ENCODE measurements at places on chromosomes 1 and 21. TPM values are rescaled to one million over a fixed set of nuclear protein-coding genes. Genes with fewer than 3 reads are reported as not detected.

GRCh38 chr1:43975249-43975961 is 645 bp downstream of the ATP6V0B start:
- H3K36me3 ChIP-seq: peaks cover 14% of the 10 kb centered on the region
- peak overlapping the region; percentile 69 for H3K27ac ChIP-seq
- peak; percentile 80 for DNase-seq
- no peaks in the 10 kb centered on the region for H3K27me3 ChIP-seq

DNA sequence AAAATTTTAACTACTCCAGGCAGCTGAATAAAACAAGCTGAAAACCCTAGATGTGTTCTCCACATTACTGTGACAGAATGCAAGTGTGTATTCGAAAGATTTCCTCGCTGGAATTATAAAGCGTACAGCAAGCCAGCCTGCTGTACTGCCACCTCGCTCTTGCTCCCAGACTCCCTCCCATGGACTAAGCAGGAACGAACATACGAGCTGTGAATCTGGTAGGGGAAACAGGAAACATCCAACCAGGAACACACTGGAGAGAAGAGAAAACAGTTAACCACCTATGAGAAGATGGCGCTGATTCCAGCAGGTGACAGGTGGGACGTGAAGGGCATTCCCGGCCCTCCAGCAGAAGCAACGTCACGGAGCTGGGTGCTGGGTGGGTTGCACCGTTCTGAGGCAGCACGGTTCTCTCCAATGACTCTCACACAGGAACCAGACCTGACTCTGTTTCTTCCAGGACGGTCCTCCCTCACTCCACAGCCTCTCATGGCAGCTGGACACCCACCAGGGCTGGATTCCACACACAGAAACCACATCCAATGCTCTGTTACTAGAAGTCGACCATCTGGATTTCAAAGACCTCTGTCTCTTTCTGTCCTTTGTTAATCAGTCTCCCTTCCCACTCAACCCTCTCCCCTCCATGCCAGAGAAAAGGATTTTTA is 219.2 kb downstream of the RERE start:
- no peaks in the 10 kb centered on the region for H3K36me3 ChIP-seq
- peak; percentile 44 for DNase-seq
- peaks cover 31% of the 10 kb centered on the region for H3K4me1 ChIP-seq
- H3K27ac ChIP-seq: peak overlapping the region; percentile 56
- no peak overlapping the region for H3K4me3 ChIP-seq

DNA sequence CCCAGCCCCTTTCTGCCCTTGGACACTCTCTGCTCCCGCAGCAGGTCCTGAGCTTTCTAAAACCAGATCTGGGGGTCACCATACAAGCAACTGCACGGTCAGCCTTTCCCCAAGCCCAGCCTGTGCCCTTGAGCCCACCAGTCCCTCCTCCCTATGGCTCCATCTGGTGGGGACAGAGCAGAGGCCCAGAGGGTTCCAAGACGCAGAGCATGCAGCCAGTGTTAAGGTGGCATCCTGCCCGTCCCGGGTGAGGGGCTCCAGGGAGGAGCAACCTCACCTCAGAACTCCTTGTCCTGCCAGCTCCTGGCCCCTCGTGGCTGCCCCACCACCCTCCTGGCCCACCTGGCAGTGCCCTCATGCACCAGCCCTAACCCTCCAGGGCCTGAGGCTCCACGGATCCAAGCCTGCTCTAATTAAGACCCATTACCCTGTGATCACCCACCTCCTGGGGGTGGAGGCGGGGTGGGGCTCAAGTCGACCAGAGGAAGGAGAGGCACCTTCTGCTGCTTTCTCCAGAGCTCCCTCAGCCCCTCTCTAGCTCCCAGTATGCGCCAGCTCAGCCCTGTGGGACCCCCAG is 8.5 kb downstream of the CHD5 start:
- H3K36me3 ChIP-seq: no peaks in the 10 kb centered on the region
- H3K4me1 ChIP-seq: no peaks in the 10 kb centered on the region
- no peak for DNase-seq
- no peak overlapping the region for H3K27ac ChIP-seq
- no peak overlapping the region for H3K4me3 ChIP-seq
- H3K27me3 ChIP-seq: no peaks in the 10 kb centered on the region

DNA sequence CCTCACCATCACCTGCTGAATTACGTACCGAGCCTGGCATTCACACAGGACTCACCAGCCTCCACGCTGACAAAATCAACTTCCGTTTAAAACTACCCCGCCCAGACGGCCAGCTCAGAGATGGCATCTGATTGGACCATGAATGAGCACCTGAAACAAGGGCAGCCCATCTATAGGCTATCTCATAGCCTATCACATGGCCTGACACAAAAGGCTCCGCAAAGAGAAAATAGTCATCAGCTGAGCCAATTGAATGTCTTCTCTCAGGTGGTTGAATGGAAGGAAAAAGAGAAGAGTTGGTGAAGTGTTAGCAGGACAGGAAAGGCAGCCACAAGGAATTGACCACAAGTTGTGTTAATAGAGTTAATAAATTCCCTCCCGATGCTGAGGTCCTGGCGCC is 50.6 kb upstream of the ZC3H12A start:
- H3K4me1 ChIP-seq: no peaks in the 10 kb centered on the region
- H3K36me3 ChIP-seq: no peaks in the 10 kb centered on the region
- DNase-seq: no peak
- H3K27ac ChIP-seq: no peak overlapping the region
- H3K27me3 ChIP-seq: no peaks in the 10 kb centered on the region

DNA sequence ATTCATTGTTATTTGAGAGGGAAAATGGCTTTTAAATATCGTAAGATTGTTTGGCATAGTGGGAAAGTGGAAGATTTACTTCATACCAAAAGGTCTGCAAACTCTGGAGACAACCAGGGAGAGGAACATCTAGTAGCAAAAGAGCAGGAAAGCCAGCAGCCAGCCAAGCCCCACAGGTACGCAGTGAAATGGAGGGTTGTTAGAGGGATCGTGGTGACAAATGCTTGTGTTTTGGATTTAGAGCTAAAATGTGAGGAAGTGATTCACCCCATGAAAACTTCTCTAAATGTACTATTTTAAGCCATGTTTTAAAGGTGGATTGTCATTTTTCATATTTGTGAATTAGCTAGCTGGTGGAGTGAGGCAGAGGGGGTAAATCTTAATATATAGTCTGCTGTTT is 69.3 kb downstream of the RPS6KC1 start:
- no peaks in the 10 kb centered on the region for H3K4me1 ChIP-seq
- no peaks in the 10 kb centered on the region for H3K36me3 ChIP-seq
- H3K27me3 ChIP-seq: no peaks in the 10 kb centered on the region
- H3K27ac ChIP-seq: no peak overlapping the region
- no peak for DNase-seq

- no peak for DNase-seq
- no peak overlapping the region for H3K4me3 ChIP-seq
- no peaks in the 10 kb centered on the region for H3K4me1 ChIP-seq
- no peaks in the 10 kb centered on the region for H3K27me3 ChIP-seq
Observed at GRCh38 chr1:245480393-245481120, 325.8 kb downstream of the KIF26B start.

DNA sequence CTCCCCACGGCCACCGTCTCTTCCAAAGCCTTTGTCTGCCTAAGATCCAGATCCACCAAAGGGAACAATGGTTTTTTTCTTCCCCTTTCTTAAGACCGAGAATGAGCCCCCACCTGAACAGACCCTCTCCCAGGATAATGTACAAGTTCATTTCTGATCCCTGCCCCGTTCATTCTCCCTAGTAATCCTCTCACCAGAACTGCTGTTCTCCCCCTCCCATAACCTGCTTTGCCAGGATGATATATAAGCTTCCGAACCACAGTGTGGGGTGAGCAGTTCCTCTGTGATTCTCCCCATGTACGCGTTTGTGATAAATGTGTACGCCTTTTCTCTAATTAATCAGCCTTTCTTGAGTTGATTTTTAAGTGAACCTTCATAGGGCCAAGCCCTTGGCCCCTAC is 4.9 kb downstream of the RD3 start:
- no peak overlapping the region for H3K27ac ChIP-seq
- no peaks in the 10 kb centered on the region for H3K27me3 ChIP-seq
- H3K36me3 ChIP-seq: no peaks in the 10 kb centered on the region
- H3K4me3 ChIP-seq: no peak overlapping the region
- DNase-seq: no peak

GRCh38 chr1:225146478-225146877 is 217.0 kb downstream of the DNAH14 start:
- no peak overlapping the region for H3K27ac ChIP-seq
- H3K36me3 ChIP-seq: no peaks in the 10 kb centered on the region
- no peak for DNase-seq
- no peak overlapping the region for H3K4me3 ChIP-seq

DNA sequence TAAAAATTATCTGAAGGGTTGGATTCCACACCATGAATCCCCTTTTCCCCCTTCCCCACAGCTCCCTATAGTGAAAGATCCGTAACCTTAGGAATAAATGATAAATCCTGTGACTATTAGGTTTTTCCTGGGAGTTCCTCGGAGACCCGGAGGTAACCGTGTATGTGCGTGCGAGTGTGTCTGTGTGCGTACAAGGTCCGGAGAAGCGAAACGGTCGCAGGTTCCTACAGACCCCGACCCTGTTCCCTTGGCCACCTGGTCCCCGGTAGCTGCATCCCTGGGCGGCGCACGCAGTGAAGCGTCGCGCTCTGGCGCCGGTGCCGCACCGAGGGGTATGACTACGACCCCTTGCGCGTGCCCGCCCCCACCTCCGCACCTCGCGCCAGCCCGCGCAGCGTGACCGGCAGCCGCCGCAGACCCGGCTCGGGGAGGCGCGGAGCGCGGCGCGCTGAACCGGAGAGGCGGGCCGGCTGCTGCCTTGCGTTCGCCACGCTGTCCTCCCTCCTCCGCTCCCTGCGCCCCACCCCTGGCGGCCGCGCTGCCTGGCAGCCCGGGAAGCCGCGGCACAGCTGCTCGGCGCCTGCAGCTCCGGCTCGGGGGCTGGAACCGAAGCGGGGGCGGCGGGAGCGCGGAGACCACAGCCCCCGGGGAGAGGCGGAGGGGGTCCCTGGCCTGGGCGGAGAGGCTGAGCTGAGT is at the start of gene AK5:
Gene AK5, plus strand, starts transcription at position 529 of the 696 bp plus-strand sequence. CDS start 295 bp downstream, outside the sequence.
- H3K27me3 ChIP-seq: no peaks in the 10 kb centered on the region
- H3K36me3 ChIP-seq: no peaks in the 10 kb centered on the region
- peak within 1 kb of the TSS; percentile 40 for H3K4me3 ChIP-seq
- DNase-seq: peak; percentile 54
- H3K4me1 ChIP-seq: peaks cover 3% of the 10 kb centered on the region
- no peak within 1 kb of the TSS for H3K27ac ChIP-seq

- no peaks in the 10 kb centered on the region for H3K36me3 ChIP-seq
- peak; percentile 45 for DNase-seq
- H3K4me1 ChIP-seq: peaks cover 37% of the 10 kb centered on the region
- H3K4me3 ChIP-seq: no peak overlapping the region
- peak overlapping the region; percentile 85 for H3K27ac ChIP-seq
- no peaks in the 10 kb centered on the region for H3K27me3 ChIP-seq
Observed at GRCh38 chr1:158002631-158003405, 9.4 kb downstream of the KIRREL1 start.

DNA sequence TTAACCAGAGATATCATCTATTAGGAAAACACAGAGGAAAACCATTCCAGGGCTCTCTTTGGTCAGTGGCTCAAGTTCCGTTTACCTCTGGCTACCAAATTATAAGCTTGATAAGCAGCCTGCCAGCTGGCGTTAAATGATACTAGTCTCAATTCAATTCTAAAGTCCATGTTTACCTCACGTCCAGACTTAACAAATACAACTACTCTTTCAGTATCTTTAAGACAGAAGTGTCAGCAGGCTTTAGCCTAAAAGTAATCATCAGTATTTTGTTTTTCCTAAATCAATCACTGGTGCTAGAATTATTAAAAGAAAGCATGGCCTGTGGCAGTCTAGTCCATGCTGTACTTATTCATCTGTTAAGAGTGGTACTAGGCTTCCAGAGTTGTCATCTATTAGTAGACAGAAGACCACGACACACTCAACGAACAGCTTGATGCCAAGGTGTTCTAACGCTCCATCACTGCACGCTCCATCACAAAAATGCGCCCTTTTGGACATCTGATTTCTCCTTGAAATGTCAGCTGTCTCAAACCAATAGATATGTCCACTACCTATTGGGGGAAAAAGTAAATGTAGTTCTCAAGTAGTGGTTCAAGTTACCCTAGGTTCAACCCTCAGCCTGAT is 1.5 kb downstream of the IVNS1ABP start:
- no peak overlapping the region for H3K4me3 ChIP-seq
- H3K27me3 ChIP-seq: no peaks in the 10 kb centered on the region
- peak overlapping the region; percentile 97 for H3K27ac ChIP-seq
- no peaks in the 10 kb centered on the region for H3K36me3 ChIP-seq

- no peak overlapping the region for H3K27ac ChIP-seq
- H3K27me3 ChIP-seq: no peaks in the 10 kb centered on the region
- peak; percentile 67 for DNase-seq
Observed at GRCh38 chr1:115545791-115546733, 95.7 kb upstream of the VANGL1 start.

- H3K36me3 ChIP-seq: no peaks in the 10 kb centered on the region
- H3K27ac ChIP-seq: no peak overlapping the region
- no peaks in the 10 kb centered on the region for H3K27me3 ChIP-seq
- H3K4me1 ChIP-seq: no peaks in the 10 kb centered on the region
Observed at GRCh38 chr1:74003806-74004205, 194.2 kb downstream of the LRRIQ3 start.

GRCh38 chr1:12616709-12617373 is 1.2 kb downstream of the DHRS3 start:
- DNase-seq: peak; percentile 50
- peaks cover 54% of the 10 kb centered on the region for H3K4me1 ChIP-seq
- peak overlapping the region; percentile 99 for H3K27ac ChIP-seq
- no peaks in the 10 kb centered on the region for H3K36me3 ChIP-seq
- no peaks in the 10 kb centered on the region for H3K27me3 ChIP-seq
- H3K4me3 ChIP-seq: peak overlapping the region; percentile 80

DNA sequence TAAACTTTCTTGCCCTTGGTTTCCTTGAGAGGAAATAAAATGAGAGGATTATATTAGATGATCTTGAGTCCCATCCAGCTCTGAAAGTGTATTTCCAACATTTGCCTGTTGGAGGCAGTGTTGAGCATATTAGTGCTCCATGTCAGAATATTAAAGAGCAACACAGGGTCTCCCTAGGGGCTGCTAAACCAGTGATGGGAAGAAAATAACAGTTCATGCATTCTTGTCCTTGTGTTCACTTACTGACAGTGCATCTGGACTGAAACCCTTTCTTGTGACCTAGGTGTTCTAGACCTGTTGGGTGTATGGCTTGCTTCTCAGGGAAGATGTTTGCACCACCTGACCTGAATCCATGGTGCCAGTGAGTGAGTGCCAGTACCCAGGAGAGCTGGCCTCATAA is 124.7 kb upstream of the KIAA0040 start:
- no peaks in the 10 kb centered on the region for H3K27me3 ChIP-seq
- H3K4me1 ChIP-seq: peaks cover 7% of the 10 kb centered on the region
- H3K36me3 ChIP-seq: no peaks in the 10 kb centered on the region
- H3K27ac ChIP-seq: no peak overlapping the region
- H3K4me3 ChIP-seq: no peak overlapping the region
- DNase-seq: no peak

- no peak overlapping the region for H3K27ac ChIP-seq
- H3K36me3 ChIP-seq: no peaks in the 10 kb centered on the region
- no peaks in the 10 kb centered on the region for H3K27me3 ChIP-seq
- no peak overlapping the region for H3K4me3 ChIP-seq
Observed at GRCh38 chr1:17912491-17912890, 157.4 kb downstream of the ACTL8 start.

- H3K4me3 ChIP-seq: no peak overlapping the region
- DNase-seq: no peak
- peaks cover 62% of the 10 kb centered on the region for H3K36me3 ChIP-seq
- no peaks in the 10 kb centered on the region for H3K4me1 ChIP-seq
Observed at GRCh38 chr1:17409391-17409811, 30.1 kb downstream of the RCC2 start.

The DPT gene
- total RNA-seq: 30.9 TPM

The FNDC7 gene
- total RNA-seq: not detected

The C1QC gene
- total RNA-seq: 36.0 TPM

The CFAP45 gene
- 0.94 TPM for total RNA-seq

The ELAPOR1 gene
- 17.5 TPM for total RNA-seq

The IGSF3 gene
- total RNA-seq: 16.0 TPM

The SPRR2A gene
- total RNA-seq: not detected

The FAM72D gene
- not detected for total RNA-seq

The SAMSN1 gene
- total RNA-seq: 7.4 TPM

The NEK2 gene
- total RNA-seq: 0.40 TPM

The ELAVL4 gene
- total RNA-seq: not detected

The CLIC6 gene
- total RNA-seq: 3.9 TPM

Measured in thyroid gland (tissue), 4 donors.